Occipital lobe (tissue), 3 donors: ENCODE measurements at places on chromosomes 13 and 19.

DNA sequence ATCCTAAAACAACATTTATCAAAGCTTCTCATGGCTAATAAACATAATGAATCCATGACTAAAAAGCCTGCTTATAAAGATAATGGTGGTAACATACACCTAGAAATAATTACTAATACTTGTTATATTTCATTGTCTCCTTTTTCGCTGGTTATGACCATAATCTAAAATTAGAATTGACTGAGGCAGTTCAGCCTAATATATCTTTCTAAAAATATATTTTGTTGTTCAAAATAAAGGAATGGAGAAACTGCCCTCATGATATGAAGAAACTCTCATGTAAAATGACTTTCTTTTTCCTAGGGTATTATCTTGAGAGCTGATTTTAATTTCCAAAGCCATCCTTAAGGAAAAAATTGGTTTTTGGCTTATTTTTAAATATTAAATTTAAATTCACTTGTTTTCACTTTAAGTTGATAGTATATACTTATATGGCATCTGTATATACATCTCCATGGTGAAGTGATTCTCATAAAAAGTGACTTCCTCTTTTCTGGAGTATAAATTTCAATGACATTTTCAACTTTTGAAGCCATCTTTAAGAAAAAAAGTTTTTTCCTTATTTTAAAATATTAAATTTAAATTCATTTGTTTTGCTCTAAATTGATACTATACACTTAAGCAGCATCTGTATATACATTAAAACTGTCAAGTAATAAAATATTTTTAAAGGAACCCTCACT lies 204.6 kb downstream of the VWA8 start:
- no peak for DNase-seq

- DNase-seq, result no peak
Observed at GRCh38 chr13:98541701-98542203, 35.2 kb downstream of the STK24 start.

GRCh38 chr19:35868172-35868822 lies at the start of gene APLP1:
APLP1 (plus strand) TSS chr19:35868574; CDS start chr19:35868637, 63 bp downstream.
- DNase-seq, result peak; percentile 82

DNA sequence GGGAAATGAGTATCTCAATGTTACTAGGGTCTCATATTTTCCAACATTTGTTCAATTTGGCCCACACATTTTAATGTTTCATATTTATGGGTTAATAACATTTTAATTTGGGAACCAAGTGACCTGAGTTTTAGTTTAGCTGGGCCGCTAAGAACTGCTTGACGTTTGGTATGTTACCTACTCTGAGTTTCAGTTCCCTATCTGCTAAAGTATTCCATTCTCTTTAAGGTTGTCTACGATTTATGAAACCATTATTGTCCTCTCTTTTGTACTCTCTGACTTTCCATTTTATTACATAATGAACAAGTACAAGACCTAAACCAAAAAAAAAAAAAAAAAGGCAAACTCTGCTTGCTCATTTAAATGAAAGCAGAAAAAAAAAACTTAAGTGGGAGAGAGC lies 89.9 kb downstream of the FGF14 start:
- DNase-seq, result no peak

DNA sequence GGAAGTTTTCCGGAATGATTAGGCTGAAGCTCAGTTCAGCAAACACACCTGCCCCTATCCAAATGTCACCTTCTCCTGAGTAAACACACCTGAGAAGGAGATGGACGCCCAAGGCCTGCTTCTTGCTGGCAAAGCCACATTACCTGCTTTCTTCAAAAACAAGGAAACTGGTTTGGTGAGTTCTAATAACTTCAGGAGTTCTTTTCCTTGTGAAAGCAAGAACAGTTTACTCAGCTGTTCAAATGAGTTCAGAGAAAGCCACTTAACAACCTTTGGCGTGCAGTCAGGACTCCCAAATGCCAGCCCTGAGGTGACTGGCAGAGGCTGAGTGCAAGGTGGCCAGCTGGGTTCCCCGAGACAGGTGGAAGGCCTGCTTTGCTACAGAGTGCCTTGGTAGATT lies 160.5 kb downstream of the STK24 start:
- no peak for DNase-seq

GRCh38 chr13:36509369-36509768 lies 77.1 kb downstream of the CCNA1 start:
- DNase-seq, result no peak

GRCh38 chr19:5686647-5687359 lies 3.3 kb upstream of the RPL36 start:
- DNase-seq, result peak; percentile 86

GRCh38 chr13:77016251-77016812 lies 10.6 kb downstream of the FBXL3 start:
- DNase-seq, result no peak

DNA sequence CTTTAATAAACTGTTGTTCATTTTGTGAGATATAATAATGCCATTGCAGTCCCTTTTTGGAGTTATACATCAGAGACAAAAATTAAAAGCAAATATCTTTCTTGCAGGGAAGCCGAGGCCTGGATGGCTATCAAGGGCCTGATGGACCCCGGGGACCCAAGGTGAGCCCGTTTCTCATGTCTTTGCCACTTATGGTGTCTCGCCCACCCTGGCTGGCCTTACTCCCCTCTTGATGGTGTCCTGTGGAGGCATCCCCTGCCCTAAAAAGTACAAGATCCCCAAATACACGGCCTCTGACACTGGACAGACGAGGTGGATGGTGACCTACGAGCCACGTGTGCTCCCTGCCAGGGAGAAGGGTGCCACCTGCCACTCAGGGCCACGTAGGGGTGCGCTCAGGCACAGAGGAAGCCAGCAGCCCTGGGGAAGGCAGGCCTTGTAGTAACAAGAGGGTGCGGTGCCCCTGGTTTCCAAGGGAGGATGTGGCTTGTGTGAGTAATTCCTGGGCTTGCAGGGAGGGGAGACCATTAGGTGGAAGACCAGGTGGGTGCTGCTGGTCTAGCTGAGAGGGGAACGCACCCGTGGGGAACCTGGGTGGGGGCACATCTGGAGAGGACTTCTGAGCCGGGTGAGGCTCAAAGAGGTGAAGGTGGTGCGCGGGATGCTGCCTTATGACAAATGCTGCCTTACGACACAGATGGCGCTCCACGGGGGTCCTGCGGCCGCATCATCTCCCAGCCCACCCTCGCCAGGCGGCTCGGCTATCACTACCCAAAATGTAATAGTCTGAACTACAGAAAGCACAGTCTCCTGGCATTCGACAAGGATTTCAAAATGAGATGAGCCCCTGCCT lies 115.6 kb downstream of the RAB20 start:
- DNase-seq, result no peak

DNA sequence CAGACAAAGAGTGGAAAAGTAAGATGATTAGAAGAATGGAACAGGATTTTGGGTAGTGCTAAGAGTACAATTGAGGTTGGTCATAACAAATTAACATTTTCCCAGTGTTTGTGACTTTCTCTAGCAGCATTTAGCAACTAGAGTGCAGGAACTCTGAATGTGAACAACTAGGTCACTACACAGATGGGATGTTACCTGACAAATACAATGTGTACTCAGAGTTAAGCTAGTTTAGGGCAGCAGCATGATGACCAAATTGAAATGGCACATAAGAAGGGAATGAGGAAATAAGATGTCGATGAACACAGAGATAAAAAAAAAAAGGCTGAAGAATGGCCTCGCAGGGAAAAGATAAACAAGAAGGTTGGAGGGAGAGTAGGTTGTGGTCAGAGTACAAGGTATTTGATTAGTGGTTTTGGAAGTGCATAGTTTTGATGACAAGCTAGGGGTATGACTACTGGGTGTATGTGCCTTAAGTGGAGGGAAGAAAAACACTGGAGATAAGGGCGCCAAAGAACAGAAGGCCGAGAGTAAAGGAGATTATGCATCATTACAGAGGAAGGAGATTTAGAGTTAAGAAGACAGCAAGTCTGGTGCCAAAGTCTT lies 381.1 kb downstream of the FGF14 start:
- no peak for DNase-seq

DNA sequence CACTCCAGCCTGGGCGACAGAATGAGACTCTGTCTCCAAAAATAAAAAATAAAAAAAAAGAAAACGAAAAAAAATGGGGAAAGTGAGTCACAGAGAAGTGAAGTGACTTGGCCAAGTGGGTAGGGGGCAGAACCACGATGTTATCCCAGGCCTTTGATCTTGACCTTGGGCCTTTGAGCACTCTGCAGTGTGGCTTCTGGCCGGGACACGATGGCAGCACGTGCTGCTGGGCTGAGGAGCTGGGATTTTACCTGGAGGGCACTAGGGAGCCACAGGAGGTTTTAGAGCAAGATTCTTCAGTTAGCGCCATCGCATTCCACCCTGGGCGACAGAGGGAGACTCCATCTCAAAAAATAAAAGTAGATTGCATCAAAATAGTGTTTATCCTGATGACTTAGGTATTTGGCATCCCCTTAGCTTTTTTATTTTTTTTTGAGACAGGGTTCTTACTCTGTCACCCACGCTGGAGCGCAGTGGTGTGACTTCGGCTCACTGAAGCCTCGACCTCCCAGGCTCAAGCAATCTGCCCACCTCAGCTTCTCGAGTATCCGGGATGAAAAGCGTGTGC lies 4.3 kb upstream of the TLE5 start:
- no peak for DNase-seq

DNA sequence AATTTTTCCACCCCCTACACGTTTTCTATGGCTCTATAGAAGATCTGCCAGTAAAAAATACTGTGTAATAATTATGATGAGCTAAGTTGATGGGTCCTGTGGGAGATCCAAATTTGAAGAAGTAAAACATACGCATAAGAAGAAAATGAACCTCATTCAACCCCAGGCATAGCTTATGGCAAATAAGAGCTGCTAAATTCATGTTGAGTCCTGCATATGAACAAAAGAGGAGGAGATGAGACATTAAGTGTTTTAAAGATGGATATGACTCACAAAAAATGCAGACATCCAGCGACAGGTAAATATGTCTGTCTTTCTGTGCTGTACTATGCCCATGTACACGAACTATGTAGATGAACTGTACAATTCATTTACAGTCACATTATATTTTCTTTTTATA lies 101.9 kb downstream of the LIG4 start:
- no peak for DNase-seq

DNA sequence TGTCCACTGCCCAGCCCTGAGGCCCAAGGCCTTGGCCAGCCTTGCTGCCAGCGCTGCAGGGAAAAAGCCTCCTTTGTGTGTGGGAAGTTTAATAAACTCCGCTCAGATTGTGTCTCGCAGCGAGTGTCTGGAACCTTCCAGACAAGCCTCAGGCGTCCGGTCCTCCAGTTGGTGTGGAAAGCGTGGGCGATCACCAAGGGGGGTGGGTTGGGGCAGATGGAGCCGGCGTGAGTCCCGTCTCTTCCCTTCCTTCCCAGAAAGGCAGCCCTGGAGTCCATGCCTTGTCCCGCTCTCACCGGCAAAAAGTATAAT lies 4.6 kb downstream of the STK11 start:
- DNase-seq, result no peak

DNA sequence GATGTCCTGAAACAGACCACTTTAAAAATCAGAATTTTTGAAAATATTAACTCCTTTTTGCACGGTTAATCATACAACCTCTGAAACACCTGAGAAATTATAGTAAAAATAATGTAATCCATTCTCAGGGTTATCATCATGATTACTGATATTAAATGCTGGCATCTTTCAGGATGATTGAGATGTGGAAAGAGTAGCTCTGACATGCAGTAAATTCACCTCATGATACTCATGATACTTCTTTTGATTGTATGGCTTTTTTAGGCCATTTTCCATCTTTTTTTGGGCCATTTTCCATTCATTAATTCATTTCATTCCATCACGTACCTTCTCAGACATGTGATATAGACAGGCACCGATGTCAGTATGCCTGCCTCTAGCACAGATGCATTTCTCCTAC lies 85.1 kb downstream of the FGF14 start:
- DNase-seq, result no peak

- no peak for DNase-seq
Observed at GRCh38 chr13:35039012-35039411, 96.9 kb downstream of the NBEA start.

DNA sequence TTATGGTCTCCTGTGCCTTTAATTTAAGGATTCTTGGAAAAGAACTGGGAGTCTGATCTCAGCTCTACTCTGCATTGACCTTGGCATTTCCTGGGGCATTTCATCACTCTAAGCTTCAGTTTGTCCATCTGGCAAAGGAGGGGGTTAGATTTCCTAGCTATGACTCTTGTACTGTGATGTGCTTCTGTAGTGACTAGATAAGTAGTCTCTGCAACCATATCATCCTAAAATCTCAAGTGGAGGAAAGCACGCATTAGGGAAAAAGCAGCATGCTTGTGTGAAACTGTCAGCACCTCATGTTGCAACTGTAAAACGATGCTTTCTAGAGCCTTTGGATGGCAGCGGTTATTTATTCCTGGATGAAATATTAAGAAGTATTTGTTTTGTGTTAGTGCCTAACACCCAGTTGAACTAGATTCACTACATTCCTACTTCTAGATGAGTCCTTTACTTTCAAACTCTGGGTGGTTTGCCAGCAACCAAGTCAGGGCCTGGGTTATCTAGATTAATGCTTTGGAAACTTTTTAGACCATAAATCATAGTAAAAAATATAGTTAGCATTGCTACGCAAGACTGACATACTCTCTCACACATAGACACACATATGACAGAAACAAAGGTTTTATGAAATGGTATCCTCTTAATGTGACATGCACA lies 6.8 kb downstream of the WDFY2 start:
- DNase-seq, result no peak

- no peak for DNase-seq
Observed at GRCh38 chr13:75691183-75691582, 55.1 kb downstream of the LMO7 start.

DNA sequence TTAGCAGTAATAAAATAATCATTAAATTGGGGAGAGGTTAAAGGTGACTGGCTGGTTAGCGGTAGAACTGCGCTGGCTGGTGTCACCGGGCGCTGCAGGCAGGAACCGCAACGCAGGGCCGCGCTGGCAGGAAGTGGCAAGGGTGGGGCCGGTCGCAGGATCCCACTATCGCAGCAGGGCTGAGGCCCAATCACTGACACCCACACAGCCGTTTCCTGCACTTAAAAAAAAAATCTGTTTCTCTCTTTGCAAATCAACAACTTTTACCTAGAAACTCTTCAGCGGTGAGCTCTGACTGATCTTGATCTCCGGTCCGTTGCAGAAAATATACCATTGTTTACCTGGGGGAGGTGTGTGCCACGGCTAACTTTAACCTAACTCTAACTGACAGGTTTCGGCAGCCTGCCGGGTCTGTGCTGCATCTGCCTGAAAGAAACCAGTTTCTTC lies 46.9 kb downstream of the KLF2 start:
- DNase-seq, result no peak

DNA sequence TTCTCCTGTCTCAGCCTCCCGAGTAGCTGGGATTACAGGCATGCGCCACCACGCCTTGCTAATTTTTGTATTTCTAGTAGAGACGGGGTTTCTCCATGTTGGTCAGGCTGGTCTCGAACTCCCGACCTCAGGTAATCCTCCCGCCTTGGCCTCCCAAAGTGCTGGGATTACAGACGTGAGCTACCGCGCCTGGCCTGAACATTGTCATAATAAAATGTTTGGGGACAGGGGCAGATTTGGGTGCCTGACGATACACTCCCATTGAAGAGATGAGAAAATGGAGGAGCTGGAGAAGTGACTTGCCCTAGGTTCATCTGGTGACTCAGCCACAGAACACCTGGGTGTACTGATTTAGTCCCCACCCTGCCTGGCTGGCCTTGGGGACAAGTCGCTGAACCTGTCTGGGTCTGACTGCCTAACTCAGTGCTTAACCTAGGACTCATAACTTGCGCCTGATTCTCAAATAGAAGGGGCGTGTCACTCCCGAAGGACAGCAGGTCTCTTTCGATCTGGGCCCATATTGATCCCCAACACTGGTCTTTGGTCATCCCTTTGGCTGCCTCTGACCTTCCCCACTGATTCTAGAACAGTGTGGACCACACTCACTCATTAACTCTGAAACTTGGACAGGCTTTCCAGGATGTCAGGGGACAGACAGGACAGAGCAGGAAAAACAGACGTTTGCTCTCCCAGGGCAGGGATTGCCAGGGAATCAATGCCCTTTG lies 7.6 kb upstream of the BICRA start:
- no peak for DNase-seq
